GM19239 (cell line): ENCODE measurements at places on chromosomes 1 and 21.

GRCh38 chr1:160414881-160415280, 14.5 kb downstream of the VANGL2 start:
- no peak for DNase-seq

DNA sequence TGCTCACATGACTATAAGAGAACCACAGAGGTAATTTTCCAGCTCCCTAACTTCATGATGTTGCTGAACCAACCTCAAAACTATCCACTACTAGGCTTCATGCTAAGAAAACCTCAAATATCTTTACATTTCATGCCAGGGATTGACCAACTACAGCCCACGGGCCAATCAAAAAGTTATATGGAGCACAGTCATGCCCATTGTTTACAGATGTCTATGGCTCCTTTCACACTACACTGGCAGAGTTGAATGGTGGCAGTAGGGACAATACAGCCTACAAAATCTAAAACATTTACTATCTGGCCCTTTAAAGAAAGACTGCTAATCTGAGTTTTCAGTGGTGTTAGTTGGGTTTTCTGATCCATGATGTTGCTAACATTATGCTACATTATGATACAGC, 154.8 kb downstream of the TM2D1 start:
- no peak for DNase-seq

GRCh38 chr1:94422115-94422820, 4.1 kb downstream of the ABCD3 start:
- DNase-seq, result no peak

DNA sequence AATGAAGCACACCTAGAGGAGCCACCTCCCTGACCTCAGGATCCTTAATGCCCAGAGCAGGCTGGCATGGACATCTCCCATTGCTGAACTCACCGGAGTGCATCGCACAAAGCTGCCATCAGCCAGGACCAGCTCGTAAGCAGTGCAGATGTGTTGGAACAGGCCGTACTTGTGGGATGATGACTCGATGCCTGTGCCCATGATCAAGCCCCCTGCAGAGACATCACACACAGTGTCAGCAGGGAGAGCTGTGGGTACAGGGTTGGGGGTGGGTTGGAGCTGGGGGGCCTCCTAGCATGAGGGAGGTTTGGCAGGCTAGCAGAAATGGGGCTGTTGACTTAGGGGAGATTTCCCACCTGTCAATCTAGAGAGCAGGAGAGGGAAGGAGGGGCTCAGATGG, 12.0 kb downstream of the DHCR24 start:
- no peak for DNase-seq

GRCh38 chr1:40049725-40050124, 9.2 kb downstream of the CAP1 start:
- DNase-seq, result no peak

GRCh38 chr1:150895618-150896017, 8.7 kb downstream of the CTXND2 start:
- DNase-seq, result no peak

DNA sequence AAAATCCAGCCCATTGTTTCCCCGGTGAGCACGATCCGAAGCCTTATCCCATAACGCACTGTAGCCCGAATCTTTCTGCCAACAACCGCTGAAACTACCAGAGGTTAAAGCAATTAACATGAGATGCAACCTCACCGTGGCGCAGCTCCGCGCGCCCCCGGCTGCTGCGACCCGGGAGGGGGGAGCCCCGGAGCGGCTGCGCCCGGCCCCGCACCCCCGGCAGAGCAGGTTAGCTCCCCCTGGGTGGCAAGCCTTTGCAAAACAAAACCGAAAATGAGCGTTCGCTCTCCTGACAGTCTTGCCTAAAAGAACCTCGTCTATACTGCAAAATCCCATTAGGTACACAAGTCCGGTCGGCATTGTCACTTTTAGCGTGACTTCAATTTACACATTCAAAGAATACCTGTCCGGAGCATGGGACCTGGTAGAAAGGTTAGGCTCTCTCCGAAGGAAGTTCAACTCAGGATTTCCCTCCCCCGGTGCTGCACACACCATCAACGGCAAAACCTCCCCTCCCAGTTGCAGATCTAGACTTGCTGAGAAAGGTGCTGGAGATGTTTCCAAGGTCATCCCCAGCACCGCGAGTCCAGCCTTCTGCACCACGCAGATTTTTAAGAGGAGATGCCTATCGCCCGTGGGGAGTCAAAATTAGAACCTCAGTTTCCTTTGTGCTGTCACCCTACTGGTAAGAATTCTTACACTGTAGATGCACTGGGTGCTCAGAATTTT, 107.5 kb downstream of the ZNF281 start:
- DNase-seq, result peak; percentile 26

GRCh38 chr1:45820788-45821187, 17.4 kb downstream of the MAST2 start:
- no peak for DNase-seq

DNA sequence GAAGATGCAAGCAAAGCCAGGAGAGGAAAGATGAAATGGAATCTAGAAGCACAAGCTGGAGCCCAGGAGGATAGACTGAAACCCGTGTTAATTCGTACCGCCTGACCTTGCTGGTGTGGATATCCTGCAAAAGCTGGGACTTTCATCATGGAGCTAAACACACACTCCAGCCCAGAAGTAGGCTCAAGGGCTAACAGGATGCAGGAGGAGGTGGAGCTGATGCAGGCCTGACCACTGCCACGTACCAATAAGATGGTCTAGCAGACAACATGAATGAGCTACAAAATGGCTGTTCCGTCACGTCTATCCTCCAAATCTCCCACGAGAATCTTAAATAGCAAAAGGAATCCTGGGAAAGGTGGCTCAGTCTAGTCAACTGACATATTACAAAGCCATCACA, 270.3 kb downstream of the SDCCAG8 start:
- no peak for DNase-seq

- DNase-seq, result no peak
Measured at GRCh38 chr1:65319754-65320153, 10.4 kb downstream of the DNAJC6 start.

- no peak for DNase-seq
Measured at GRCh38 chr21:30257773-30258172, 25.0 kb downstream of the KRTAP24-1 start.

GRCh38 chr1:25223471-25223870, 8.8 kb downstream of the SYF2 start:
- DNase-seq, result no peak

DNA sequence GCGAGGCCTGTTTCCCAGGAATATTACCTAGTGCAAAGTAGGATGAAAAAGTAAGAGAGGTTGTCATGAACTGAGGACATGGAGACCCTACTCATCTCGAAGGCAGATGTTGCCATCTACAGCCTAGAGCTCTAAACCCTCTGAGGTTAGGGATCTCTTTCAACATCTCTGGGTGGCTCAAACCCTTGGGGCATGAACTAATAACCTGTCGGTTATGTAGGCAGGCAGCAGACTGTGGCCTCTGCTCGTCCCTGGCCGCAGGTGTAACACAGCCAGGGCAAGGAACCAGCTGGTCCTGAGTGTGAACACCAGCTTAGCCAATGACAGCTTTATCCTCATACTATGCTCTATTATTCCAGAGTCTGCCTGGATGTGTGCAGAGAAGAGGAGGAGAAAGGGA, 13.2 kb downstream of the CAPZB start:
- DNase-seq, result no peak

DNA sequence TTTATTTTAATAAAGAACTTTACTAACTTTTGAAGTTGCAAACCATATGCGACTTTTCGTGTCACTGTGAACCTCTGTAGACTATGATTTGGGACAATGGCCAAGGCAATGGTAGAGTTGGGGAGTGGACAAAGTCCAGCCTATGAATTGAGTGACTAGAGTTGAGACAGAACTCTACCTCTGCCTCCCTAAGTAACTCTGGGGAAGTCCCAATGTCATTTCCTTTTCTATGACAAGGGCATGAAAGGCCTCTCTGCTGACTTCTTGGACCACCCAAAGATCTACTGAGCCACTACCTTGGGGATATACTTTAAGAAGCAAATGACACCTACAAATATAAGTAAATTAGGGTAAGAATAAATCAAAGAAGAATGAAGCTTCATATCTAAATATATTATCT, 19.3 kb downstream of the BEND5 start:
- DNase-seq, result no peak
